CD4-positive, alpha-beta T cell (primary cell): ENCODE measurements at places on chromosomes 3 and 15.

DNA sequence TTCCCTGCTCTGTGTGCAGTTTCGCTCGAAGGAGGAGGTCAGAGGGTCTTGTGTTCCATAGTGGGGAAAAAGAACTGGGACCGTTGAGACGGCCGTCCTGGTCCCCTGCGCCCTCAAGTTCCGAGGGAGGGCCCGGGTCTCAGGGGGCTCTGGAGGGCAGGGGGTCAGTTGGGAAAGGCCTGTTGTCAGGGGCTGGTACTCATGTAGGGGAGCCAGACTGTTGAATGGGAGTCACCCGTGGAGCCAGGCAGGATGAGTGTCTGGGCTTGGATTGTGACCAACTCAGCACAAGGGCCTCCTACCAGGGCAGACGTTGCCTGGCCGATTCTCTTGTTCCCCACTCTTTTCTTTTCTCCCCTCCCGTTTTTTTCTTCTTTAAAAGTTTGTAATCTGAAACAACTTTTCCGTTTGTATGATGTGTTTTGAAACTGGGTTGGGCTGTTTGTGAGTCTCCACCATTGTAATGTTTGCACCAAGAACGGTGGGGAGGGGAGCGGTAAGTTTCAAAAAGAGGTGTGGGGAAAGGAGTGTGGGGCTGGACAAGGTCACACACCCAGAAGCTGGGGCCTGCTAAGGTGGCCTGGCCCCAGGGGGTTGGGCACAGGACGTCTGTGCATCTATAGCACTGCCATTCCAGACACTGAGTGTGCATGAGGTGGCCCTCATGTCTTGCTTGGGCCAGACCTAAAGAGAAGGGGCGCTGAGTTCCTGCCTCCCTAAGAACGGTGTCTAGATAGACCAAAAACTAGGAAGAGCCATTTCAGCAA lies 1.1 kb downstream of the CMTM7 start:
- DNase-seq = no peak

DNA sequence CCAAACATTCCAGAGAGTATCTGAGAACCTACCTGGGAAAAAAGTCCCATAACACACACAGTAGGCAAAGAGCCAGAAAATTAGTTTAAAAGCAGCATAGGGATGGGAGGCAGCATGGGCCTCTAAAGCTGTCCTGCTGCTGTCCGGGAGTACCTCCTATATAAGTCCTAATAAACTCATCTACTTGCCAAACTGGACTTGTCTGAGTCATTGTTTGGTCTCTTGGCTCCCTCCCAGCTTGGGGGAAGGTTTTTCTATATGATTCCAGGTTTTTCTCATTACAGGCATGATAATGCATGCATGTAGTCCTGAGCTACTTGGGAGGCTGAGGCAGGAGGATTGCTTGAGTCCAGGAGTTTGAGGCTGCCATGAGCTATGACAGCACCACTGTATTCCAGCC lies 17.5 kb upstream of the HACD2 start:
- DNase-seq = no peak

DNA sequence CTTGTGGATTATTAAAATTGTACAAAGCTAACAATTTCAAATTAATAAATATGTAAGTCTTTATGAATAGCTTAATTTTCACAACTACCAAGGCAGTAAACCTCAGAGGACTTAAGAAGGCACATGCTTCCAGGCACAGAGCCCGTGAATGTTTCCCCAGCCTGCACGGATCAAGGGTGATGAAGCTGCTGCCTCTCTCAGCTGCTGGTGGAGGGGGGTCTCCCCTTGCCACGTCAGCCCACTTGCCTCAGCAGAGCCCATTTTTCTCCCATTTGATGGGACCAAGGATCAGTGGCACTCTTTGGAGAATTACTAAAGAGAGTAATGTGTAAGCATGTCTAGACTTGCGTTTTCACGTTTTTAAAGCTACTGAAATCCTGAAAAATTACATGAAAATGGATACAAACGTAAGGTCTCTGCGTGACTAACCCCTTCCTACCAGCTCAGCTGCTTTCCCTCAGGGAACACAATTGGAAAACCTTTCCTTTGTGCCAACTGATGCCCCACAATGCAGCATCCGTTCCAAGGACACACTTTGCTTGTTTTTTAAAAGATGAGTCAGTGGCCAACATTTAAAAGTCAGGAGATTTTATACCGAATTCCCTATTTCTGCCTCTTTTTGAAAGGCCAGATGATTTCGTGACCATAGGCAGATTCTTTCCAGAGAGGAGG lies 494.1 kb downstream of the GABRG3 start:
- DNase-seq = no peak

DNA sequence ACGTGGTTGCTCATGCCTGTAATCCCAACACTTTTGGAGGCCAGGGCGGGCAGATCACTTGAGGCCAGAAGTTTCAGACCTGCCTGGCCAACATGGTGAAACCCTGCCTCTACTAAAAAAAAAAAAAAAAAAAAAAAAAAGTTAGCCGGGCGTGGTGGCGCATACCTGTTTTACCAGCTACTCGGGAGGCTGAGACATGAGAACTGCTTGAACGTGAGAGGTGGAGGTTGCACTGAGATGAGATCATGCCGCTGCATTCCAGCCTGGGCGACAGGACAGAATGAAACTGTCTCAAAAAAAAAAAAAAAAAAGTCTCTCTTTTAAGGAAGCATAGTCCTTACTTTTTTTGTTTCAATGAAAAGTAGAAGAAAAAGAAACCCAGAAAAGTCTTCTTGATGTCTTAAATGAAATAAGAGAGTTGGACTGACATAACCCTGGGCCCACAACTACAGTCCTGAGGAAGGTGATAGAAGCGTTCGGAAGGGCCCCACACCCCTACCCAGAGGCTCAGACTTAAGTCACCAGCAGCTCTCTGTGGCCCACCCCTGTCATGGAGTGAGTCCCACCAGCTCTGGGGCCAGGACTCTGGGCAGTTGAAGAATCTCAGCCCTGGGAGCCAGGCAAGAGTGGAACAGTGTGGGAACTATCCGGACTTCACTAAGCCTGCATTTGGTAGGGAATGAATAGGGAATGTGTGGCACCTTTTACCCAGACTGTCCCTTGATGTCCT lies 2.6 kb downstream of the NME9 start:
- no peak for DNase-seq

GRCh38 chr15:74349241-74349778 lies 18.1 kb downstream of the CYP11A1 start:
- DNase-seq = no peak

DNA sequence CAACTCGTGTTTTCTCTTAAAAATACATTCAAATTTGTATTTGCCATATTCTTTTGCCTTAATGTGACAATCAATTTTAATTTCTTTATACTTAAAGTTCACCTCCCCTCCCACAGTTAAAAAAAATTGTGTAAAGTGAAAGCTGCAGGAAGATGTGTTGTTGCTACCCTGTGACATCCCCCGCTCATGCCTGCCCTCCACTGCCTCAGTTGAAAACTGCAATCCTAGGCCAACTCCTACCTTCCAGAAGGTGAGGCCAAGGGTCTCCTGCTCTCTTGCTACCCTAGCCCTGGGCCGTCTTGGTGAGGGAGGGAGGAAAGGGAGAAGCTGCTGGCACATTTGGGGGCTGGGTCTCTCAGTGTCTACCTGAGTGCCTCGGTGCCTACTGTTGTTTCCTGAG lies 57.0 kb upstream of the CMTM7 start:
- DNase-seq = peak; percentile 58

DNA sequence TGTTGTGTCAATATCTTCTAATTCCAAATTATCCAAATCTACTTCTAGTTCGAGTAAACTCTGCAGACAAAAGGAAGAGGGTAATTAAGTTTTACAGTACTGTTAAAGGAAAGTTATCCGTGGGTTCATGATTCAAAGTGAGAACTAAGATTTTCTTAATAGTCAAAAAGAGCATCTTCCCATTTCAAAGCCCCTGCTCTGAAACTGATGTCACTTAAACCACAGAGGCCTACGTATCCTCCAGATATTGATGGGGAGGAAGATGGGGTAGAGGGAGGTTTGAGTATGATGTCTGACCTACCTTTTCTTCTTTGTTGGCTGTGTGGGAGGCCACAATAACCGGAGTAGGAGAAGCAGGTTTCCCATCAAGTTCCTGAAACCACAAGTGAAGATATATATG lies 14.1 kb downstream of the MRPS22 start:
- no peak for DNase-seq

GRCh38 chr3:44721231-44722102 lies 8.0 kb upstream of the ZNF501 start:
- DNase-seq = no peak

DNA sequence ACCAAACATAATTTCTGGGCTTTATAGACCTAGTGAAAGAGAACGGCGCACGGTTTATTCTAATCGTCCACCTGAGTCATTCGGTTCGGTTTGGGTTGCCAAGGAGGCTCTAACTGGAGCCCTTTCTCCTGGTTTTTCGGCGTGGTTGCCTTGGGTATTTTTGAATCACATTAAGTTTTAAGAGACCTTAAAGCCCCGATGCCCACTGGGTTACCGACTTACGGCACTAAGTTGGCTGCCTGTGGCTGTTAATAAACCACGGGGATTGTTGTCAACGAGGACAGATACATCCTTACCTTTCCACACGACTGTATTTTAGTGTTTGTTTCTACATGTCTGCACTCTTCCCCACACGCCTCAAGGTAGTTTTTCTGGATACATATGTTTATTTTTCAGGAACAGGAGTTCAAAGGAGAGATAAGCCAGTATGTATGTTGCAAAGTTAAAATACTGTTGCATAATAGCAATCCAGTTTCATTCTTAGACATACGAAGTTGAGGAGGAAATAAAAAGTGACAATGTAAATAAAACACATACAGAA lies 1.2 kb upstream of the ANP32A start:
- DNase-seq = no peak

DNA sequence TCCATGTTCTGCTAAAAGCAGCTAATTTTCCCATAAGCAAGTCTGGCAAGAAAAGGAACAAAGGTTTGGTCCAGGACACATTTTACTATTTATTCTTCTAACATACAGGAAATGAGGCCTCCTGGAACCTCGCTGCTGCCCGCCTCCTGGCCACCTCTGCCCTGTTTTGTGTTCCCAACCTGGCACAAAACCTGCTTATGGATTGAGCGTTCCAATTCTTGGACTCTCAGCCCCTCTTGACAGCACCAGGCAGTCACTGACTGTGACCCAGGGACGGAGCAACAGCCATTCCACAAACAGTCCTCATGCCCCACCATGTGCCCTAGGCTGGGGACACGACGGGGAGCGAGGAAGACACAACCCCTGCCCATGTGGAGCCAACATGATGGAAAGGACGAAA lies 11.6 kb upstream of the SSUH2 start:
- DNase-seq = no peak

DNA sequence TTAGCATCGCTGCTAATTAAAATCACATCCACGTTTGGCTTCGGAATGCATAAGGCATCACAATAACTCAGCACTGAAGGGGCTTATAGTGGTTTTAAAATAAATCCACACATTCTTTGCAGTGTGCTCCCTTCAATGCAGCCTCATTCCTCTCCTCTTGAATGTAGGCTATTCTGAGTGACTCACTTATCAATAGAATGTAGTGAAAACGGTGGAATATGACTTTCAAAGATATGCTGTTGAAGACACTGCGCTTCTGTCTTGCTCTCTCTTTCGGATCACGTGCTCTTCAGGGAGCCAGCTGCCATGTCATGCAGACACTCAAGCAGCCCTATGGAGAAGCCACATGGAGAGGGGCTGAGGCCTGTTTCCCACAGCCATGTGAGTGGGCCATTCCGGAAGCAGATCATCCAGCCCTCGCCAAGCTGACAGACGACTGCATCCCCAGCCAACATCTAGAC lies 87.4 kb downstream of the CRYGS start:
- DNase-seq = no peak

GRCh38 chr3:117817103-117817502 lies 1107.5 kb downstream of the TUSC7 start:
- DNase-seq = no peak

- no peak for DNase-seq
Observed at GRCh38 chr3:152093901-152094300, 174.8 kb upstream of the MBNL1 start.

GRCh38 chr15:38207621-38208020 lies 45.0 kb upstream of the SPRED1 start:
- no peak for DNase-seq

- no peak for DNase-seq
Observed at GRCh38 chr3:100158918-100159330, 44.6 kb upstream of the FILIP1L start.

DNA sequence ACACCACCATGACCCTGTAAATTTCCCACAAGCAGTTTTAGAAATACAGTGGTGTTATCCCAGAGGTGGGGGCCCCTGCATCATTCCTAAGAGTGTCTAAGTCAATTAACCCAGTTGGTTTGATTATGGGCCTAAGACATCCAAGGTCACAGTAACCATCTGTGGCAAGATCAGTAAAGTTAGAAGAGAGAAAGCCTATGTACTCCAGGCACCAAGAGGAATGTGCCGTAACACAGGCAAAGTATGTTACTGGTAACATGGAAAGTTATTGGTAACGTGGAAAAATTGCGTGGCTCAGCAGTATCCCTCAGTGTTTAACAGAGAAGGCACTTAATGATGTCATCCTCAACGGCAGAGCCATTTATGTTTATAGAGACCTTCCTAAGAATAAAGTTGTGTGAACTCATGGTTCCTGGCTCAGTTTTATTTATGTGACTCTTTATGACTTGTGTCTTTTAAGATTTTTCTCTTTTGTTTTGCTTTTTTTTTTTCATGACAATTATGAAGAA lies 144.1 kb upstream of the RASGRP1 start:
- no peak for DNase-seq

DNA sequence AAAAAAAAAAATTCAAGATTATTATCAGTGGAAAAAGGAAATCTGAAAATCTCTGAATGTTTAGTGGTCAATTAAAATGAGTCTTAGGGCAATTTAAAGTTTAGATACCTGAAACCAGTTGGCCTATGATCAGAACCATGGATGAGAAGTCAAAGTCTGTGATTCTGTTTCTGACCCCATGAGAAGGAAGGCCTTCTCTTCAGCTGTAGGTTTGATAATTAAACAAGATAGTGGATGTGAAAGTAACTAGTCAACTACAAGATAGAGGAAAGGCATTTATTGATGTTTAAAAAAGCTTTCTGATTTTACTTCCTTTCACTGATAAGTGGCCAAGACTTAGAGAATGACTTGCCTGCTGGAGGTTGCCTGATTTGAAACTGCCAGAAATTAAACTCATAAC lies 8.7 kb downstream of the PLS1 start:
- DNase-seq = no peak
